ENCODE measurements at places on chromosomes 12 and 14. TPM values are rescaled to one million over a fixed set of nuclear protein-coding genes. Genes with fewer than 3 reads are reported as not detected.

DNA sequence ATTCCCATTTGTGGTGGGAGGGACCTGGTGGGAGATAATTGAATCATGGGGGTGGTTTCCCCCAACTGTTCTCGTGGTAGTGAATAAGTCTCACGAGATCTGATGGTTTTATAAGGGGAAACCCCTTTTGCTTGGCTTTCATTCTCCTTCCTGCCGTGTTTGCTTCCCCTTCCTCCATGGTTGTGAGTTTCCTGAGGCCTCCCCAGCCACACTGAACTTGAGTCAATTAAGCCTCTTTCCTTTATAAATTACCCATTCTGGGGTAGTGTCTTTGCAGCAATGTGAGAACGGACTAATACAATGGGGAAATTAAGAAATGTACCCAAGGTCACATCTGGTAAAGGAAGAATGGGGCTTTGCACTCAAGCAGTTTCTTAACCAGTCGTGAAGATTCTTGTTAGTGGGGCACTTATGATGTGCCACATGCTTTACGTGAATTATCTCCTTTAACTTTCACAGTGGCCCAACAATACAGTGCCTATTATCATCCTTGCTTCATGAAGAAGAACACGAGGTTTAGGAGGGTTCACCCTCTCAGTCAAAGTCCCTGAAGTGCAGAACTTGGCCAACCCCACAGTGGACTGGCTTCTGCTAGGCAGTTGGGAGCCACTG, 234.3 kb downstream of the EFCAB11 start:
- H3K4me3 ChIP-seq, result no peak overlapping the region
- H3K27ac ChIP-seq, result peak overlapping the region; percentile 25
- H3K4me1 ChIP-seq, result peaks cover 24% of the 10 kb centered on the region

DNA sequence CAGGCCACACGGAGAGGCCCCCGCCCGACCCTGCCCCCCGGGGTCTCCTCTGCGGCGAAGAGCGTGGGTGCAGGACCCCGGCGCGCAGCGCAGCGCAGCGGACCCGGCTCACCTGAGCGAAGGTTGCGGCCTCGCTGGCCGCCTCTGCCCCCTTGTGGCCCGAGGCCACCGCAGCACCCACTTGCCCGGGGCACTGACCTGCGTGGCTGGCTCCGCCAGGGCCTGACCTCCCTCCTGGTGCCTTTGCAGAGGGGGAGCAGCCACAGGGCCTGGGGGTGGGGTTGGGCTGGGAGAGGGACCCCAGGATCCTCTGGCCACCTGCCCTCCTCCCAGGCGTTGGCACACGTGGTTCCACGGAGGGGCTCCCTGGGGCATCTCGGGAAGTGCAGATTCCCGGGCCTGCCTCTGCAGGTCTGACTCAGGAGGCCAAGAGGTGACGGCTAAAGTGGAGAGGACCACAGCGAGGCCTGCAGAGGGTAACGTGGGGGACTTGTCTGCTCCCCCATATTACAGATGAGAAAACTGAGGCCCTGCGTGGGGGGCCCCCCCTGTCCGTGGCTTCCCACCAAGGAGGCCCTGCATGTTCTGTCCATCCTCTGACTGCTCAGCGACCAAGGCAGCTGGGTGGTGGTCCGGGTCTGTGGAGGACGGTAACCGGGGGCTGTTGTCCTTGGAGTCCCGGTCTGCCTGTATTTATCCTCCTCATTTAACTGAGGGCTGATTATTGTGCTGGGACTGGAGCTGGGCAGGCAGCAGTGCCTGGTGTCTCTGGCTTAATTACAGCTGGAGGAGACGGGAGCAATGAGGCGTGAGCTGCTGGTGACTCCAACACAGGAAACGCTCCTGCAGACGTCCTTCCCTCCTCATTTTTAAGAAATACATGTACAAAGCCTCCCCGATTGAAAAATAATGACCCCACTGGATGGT, 67.9 kb upstream of the BEGAIN start:
- H3K36me3 ChIP-seq, result no peaks in the 10 kb centered on the region
- no peak overlapping the region for H3K4me3 ChIP-seq
- H3K27me3 ChIP-seq, result peaks cover 8% of the 10 kb centered on the region
- no peak for DNase-seq

DNA sequence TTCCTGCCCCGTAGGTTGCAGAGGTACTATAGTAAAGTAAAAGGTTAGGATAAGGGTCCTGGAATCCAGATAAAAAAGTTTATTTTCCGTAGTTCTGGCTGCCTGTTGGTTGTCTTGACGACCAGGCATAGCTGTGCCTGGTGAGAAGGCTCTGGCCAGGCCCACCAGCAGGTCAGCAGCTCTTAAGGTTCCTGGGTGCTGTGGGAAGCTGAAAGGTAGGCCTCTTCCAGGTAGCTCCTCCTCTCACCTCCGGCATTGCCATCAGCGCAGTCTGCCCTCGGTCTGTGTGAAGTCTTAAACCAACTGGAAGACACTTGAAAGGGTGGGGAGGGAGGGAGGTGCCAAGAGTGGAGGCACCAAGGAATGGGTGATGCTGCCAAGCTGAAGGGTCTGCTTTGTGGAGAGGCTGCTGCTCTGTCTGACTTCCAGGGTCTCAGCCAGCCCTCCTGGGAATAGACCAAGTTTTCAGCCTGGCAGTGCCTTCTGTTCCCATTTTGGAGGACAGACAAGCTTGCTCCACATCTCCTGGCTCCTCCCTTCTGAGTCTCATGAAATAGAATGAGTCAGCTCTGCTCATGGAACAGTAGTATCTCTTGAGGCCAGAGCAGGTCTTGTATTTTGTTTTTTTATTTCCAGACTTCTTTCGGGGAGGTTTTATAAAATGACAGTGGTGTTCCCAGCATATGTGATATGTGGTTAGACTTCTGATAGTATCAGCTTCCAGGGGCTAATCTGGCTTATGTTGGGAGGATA, 5.2 kb upstream of the ACADS start:
- no peak for DNase-seq
- H3K27ac ChIP-seq, result no peak overlapping the region
- no peak overlapping the region for H3K4me3 ChIP-seq
- peaks cover 8% of the 10 kb centered on the region for H3K4me1 ChIP-seq

CFAP251 gene
- 1.7 TPM for total RNA-seq

GRCh38 chr12:112328456-112329124, 53.6 kb downstream of the HECTD4 start:
- H3K4me1 ChIP-seq, result no peaks in the 10 kb centered on the region
- no peak overlapping the region for H3K4me3 ChIP-seq
- DNase-seq, result no peak

DNA sequence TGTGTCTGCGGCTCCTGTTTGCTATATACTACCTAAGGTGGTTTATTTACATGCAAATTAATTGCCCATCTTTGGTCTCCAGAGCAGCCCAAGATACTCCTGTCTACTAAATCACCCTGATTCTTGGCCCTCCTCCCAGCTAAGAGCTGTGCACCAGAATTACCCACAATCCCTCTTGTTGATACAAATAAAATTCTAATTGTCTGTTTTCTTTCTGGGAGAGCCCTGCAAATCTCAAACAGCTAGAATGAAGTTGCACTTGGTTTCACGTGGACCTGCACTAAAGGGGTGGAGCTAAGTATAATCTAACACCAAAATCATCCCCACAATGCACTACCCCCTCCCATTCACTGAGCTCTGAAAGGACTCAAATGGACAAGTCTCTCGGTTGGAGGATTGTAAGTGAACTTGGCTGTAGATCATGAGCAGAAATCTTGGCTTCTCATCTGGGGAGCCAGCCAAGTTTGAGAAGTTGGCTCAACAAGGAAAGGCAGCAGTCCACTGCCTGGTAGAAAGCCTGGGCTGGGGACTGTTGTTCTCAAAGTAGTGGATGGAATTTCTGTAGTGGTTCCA, 6.6 kb downstream of the MAX start:
- DNase-seq, result peak; percentile 94
- H3K27me3 ChIP-seq, result no peaks in the 10 kb centered on the region
- H3K27ac ChIP-seq, result peak overlapping the region; percentile 62
- H3K36me3 ChIP-seq, result peaks cover 38% of the 10 kb centered on the region
- no peak overlapping the region for H3K4me3 ChIP-seq

DNA sequence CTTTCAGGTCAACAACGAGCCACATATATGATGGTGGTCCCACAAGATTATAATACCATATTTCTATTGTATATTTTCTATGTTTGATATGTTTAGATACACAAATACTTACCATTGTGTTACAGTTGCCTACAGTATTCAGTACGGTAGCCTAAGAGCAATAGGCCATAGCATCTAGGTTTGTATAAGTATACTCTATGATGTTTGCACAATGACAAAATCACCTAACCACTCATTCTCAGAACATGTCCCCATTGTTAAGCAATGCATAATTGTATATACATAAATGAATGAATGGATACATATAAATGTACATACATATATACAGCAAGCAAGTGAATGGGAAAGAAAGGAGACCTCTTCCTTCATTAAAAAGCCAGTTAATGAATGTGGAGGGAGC, 23.8 kb downstream of the TMTC1 start:
- H3K4me1 ChIP-seq, result peaks cover 10% of the 10 kb centered on the region
- no peak overlapping the region for H3K27ac ChIP-seq
- peaks cover 12% of the 10 kb centered on the region for H3K36me3 ChIP-seq
- no peak for DNase-seq
- no peak overlapping the region for H3K4me3 ChIP-seq

- no peak overlapping the region for H3K27ac ChIP-seq
- H3K36me3 ChIP-seq, result no peaks in the 10 kb centered on the region
- no peak overlapping the region for H3K4me3 ChIP-seq
- no peaks in the 10 kb centered on the region for H3K27me3 ChIP-seq
- peak; percentile 63 for DNase-seq
Measured at GRCh38 chr12:80553316-80553715, 109.3 kb downstream of the PTPRQ start.

DNA sequence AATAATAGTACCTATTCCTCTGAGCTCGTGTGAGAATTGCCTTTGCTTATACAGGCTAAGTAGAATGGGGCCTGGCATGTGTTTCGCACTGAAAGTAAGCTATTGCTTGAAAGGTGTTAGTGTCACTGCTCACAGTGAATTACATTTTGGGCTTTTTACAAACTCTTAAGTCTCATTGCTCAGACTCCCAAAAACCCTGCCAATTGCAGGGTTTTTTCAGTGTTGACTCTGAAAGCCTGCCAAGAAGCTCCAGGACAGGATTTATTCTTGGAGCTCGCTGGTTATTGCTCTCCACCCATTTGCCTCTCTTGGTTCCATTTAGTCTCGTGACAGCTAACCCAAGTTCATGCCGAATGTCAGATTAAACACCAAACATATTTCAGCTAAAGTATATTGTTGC, 39.8 kb downstream of the NOPCHAP1 start:
- DNase-seq, result peak; percentile 94
- H3K4me3 ChIP-seq, result no peak overlapping the region
- H3K36me3 ChIP-seq, result no peaks in the 10 kb centered on the region
- H3K27ac ChIP-seq, result no peak overlapping the region
- no peaks in the 10 kb centered on the region for H3K27me3 ChIP-seq
- H3K4me1 ChIP-seq, result peaks cover 4% of the 10 kb centered on the region

GRCh38 chr12:85673921-85674420, 162.2 kb downstream of the RASSF9 start:
- DNase-seq, result no peak
- H3K27me3 ChIP-seq, result no peaks in the 10 kb centered on the region
- no peaks in the 10 kb centered on the region for H3K36me3 ChIP-seq
- no peak overlapping the region for H3K4me3 ChIP-seq
- H3K4me1 ChIP-seq, result no peaks in the 10 kb centered on the region
- no peak overlapping the region for H3K27ac ChIP-seq

DNA sequence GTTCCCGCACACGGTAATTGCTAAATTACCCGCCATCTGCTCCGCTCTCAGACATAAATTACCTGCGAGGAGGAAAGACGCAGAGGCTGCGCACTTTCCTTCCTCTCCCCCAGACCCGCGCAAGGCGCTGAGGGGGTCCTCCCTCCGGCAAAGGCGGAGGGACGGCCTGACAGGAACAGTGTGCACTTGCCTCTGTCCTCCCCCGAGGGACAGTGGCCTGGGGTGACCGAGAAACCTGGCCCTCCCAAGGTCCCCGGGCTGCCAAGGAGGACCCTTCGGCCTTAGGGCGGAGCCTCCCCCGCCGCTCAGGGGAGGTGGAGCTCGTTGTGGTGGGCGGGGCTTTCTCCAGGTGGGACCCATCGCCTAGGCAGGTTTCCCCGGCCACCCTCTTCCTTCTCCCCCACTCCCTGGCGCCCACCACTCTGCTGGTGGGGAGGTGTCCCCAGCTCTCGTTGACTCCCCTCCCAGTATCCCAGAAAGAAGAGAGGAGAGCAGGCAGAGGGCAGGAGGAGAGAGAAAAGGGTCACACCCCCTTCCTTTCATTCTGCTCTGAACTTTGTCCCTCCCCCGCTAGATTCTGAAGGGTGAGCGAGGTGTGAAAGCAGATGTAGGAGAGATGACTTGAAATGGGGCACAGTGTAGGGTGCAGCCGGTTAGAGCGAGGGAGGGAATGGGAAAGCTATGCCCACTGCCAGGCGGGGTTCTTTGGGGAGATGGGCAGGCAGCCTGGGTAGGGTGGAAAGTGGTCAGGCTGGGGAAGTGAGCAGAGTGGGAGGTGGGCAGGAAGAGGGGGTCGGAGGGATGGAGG, 11.4 kb upstream of the CALCOCO1 start:
- no peaks in the 10 kb centered on the region for H3K36me3 ChIP-seq
- peaks cover 74% of the 10 kb centered on the region for H3K27me3 ChIP-seq
- no peak overlapping the region for H3K27ac ChIP-seq
- DNase-seq, result no peak
- peaks cover 27% of the 10 kb centered on the region for H3K4me1 ChIP-seq

RNU6-8 gene
- not detected for total RNA-seq

DNA sequence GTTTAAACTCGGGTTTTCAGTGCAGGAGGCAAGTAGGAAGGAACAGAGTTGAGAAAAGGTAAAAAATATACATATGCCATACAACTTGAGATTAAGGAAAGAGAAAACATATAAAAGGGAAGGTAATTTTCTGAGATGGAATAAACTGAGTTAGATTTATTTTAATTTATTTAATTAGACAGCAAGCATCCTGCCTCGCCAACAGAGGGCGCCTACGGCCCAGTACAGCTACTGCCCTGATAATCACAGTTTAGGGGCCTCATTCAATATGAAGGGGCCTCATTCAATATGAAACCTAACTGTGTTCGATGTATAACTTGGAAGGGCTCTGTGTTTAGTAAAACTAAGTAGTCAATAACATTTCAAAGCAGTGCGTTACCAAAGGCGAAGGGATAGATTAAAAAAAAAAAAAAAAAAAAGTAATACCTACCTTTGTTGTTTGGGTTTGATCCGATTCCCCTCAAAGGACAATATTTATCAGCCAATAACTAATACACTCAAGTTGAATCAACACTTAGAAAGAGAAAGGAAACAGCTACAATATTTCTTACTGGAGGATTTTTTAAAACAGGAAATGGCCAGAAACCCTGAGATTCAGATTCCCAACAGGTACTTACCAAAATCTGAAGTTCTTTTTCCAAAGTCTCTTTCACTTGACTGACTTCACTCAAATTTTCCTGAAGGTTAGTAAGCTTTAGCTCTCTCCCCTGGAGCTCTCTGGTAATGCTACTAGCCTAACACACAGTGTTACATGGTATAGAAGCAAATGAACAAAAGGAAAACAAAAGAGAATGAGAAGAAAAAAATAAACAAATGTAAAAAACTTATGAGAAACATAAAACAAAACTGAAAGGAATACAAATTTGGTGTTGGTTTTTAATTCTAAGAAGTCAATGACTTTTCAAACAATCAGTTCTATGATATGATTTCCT, 70.0 kb upstream of the VPS33A start:
- no peaks in the 10 kb centered on the region for H3K27me3 ChIP-seq
- H3K4me1 ChIP-seq, result no peaks in the 10 kb centered on the region
- H3K4me3 ChIP-seq, result no peak overlapping the region
- H3K27ac ChIP-seq, result no peak overlapping the region
- DNase-seq, result no peak

B3GNT4 gene
- 0.04 TPM for total RNA-seq

RIMKLB gene
- total RNA-seq, result 74.8 TPM

Data from muscle of leg (tissue), 16 donors.